ENCODE measurements at places on chromosomes 11 and 22.

DNA sequence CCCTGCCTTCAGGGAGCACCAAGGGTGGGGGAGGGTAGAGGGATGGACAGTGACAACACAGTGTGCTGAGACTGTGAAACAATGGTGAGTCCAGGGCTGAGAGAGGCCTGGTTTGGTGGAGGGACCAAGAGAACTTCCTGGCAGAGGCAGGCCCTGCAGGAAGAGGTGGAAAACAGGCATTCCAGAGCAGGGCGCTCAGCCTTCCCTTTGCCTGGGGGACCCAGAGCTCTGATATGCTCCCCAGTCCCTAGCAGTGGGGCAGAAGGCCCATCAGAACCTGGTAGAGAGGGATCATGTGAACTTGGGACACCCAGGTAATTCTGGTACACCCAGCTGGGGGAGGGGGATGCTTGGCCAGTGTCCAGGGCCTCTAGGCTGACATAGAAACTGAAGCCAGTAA lies 17.2 kb upstream of the UVRAG start:
- DNase-seq, result peak; percentile 31

- DNase-seq, result no peak
Observed at GRCh38 chr11:40537734-40538133, 921.7 kb downstream of the LRRC4C start.

DNA sequence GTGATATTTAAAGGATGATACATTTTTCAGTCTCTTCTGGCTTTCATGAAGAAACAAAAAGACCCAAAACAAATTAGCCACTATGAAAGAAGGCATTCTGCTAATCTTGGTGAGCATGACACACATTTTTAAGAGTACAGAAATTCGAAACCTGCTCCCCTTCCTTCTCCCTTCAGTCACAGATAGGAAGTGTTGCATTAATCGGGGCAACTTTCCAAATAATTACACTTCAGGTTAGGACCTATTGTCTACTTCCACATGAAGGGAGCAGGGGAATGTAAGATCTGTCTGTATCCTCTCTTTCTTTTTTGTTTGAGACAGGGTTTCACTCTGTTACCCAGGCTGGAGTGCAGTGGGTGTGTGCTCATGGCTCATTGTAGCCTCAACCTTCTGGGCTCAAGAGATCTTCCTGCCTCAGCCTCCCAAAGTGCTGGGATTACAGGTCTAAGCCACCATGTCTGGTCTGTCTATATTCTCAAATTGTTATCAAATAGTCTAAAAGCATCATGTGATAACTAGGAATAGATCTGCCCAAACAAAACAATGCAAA lies 45.8 kb downstream of the NCAM1 start:
- no peak for DNase-seq

DNA sequence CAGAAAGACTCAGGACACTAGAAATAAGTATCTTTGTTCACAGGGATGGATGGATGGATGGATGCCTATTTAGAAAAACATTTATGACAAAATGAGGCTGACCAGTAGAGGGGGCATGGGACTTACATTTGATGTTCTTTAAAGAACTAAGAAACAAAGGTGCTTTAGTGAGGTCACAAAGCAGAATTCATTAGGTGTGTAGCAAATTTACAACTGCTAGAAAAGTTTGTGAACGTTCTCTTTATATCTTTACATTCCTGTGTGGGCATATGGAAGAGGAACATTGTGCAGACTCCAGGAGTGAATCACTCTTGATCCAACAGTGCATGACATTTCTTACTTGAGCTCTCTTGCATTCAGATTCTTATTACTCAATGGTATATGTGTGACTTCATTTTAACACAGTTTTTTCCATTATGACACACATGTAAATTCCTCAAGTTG lies 15.8 kb upstream of the SIK2 start:
- peak; percentile 56 for DNase-seq

DNA sequence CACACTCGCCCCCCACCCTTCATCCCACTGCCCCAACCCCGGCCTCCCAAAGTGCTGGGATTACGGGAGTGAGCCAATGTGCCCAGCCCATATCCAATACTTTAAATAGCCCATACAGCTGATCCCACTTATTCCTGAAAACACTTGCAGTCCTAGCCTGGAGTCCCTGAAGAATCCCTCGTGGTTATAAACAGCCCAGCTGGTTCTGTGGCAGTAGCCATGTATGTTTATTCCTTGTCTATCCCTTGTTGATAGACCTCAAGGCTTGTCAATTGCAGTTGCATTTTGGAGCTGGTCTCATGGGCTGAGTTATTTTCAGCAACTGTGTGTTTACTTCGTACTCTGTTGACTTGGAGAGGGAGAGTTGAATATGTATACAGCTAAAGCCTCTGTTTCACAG lies 21.5 kb upstream of the PAFAH1B2 start:
- DNase-seq, result no peak
